GM12891 (cell line): ENCODE measurements at places on chromosomes 16 and 17.

- no peak for DNase-seq
These were observed 18.2 kb downstream of the GALNS start for GRCh38 chr16:88838566-88838965.

- DNase-seq, result no peak
These were observed 366.4 kb upstream of the DYNLRB2 start for GRCh38 chr16:80174416-80174815.

GRCh38 chr17:70774339-70775117 is 605.2 kb downstream of the KCNJ2 start:
- no peak for DNase-seq

DNA sequence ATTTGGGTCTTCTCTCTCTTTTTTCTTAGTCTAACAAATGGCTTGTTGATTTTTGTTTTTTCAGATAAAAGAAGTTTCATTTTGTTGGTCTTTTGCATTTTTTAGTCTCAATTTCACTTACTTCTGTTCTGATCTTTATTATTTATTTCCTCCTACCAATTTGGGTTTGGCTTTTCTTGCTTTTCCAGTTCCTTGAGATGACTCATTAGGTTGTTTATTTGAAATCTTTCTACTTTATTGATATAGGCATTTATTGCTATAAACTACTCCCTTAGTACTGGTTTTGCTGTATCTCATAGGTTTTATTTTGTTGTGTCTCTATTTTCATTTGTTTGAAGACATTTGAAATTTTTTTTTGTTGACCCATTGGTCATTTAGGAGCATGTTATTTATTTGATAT is 152.2 kb upstream of the MPHOSPH6 start:
- DNase-seq, result no peak

DNA sequence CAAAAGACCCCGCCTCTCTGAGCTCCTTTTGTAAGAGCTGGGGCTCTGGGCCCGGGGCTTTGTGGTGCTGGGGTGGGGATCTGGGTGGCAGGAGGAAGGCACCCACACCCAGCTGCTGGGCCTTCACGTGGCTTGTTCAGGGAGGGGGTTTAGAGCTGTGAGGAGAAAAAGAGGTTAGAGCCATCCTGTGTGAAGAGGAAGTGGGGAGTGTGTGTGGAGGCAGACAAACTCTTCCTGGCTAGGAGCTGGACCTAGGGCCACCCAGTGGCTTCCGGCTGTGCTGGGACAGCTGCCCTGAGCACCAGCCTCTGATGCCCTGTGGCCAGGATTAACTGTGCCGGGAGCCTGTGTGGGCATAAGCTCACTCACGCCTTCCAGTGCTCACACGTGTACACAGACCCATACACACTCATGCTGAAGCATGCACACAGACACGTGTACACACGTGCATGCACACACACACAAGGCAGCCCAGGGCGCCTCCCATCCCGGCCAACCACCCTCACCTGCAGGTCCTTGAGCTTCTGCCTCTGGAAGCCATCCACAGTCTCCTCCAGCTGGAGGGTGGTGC is 7.4 kb downstream of the CIBAR2 start:
- DNase-seq, result peak; percentile 48

DNA sequence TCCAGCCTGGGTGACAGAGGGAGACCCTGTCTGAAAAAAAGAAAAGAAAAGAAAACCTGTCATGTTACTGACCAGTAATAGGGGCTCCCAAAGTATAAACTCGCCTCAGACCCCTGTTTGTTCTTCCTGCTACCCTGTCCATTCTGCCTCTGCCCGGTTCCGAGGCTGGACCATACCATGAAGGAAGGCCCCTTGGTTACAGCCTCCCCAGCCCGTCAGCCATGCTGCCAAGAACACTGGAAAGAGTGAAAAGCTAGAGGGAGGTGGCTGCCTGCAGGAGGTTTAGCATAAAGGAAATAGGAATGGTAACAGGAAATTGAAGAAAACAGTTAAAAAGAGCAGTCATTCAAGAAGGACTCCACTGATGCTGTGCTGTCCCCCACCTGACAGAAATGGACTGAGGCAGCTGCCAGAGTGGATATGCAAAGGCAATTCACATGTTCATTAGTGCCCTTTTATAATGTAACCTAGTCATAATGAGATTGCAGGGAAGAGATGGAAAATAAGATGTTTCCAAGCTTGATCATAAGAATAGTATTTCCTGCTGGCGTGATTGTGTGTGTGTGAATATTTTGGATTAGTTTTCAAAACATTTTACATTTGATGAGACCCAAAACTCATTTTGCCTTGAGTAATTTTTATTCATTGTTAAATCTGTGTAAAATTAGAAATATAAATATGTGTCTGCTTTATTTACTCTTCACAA is 102.6 kb downstream of the GOSR1 start:
- no peak for DNase-seq
